ENCODE measurements at places on chromosomes 4 and X.

DNA sequence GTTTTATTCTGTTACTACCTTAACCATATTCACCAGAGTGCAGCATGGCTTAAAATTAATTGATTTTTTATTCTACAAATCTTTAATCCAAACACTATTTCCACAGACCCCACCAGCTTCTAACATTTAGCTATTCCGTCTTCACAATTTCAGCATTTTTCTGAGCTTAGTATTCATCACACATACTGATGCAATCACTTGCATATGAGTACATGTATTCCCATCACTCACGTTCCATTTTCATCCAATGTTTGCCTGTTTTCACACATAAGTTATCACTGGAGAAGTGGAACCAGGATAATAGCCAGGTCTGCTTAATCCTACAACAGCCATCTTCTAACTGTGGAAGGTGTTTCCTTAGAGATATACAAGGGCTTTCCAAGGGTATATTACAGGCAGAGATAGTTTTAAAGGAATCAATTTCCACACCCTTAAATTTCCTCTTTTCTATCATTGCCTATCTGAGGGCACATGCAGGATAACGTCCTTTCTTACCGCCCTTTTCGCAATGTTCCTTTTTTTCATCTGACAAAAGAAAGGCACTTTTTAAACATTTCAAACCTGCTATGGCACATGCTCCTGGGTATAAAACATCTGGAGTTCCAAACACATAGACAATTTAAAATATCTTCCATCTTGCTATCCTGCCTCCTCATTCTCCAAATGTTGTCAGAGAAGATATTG is 115.8 kb downstream of the CORIN start:
- DNase-seq: no peak

DNA sequence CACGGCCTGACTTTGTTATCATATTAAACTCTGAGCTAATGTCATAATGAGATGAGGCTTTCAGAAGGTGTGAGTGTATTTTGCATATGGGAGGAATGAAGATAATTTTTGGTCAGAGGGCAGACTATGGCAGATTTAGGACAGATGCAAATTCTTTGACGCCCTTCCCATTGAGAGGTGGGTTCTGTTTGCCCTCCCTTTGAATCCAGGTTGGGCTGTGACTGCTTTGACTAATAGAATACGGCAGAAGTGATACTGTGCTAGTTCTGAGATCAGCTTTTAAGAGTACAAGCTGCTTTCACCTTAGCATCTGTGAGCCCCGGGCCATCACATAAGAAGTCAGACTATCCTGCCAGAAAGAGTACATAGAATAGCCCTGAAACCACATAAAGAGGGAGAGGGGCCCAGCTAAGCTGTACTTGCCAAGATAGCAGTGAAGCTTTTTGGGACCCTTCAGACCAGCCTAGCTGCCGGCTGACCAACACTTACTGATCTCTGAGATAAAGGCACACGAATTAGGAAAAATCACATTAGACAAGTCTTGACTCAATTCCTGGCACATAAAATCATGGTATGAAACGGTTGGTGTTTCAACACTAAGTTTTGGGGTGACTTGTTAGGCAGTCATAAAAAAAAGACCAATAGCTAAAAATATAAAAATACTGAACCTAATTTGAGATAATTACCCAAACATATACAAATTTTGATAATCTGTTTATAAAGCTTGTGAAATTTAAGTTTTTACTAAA is 166.7 kb upstream of the SH3RF1 start:
- no peak for DNase-seq

GRCh38 chr4:115834441-115834840 is 721.0 kb upstream of the NDST4 start:
- no peak for DNase-seq

GRCh38 chr4:762211-763190 is 56.9 kb downstream of the PCGF3 start:
- no peak for DNase-seq
